ENCODE measurements at places on chromosomes 11 and 22. TPM values are rescaled to one million over a fixed set of nuclear protein-coding genes. Genes with fewer than 3 reads are reported as not detected.

- no peak for DNase-seq
Measured at GRCh38 chr11:16015741-16016467, 340.4 kb downstream of the SOX6 start.

DNA sequence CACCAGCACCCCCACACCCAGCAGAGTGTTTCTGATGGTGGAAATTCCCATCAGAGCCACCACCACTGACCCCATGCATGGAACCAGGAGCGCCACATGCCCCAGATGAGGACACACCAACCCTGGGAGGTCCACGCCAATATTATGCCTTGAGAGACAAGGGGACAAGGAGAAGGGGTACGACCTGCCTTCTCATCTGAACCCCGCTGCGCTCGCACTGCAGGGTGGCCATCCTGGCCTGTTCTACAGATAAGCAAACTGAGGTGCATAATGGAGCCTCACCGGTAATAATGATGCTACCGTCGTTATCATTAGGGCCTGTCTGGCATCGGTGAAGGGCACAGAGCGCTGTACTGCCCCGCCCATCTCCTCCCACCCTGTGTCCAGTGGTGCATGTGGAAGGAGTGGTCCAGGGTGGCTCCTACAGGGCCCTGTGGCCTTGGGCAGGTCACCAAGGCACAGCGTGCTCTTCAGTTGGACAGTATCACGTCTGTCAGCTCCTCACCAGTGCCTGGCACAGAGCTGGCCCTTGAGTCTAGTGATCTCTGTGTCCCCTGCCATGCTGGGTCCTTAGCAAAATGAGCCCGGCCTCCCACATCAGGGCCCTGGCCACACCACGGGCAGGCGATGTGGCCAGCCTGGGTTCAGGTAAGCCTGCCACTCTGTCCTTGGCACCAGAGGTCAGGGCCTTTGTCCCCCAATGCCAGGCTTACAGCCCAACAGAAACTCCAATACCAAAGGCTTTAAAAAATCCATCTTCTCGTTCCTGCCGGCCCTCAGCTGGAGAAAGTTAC is 92.2 kb downstream of the PHF21B start:
- no peak for DNase-seq

- no peak for DNase-seq
Measured at GRCh38 chr11:34502949-34503348, 10.6 kb downstream of the ELF5 start.

GRCh38 chr22:48167238-48167637 is 1404.8 kb downstream of the TBC1D22A start:
- DNase-seq: no peak

- DNase-seq: peak; percentile 35
Measured at GRCh38 chr22:22397292-22397870, 111.2 kb downstream of the ZNF280B start.

DNA sequence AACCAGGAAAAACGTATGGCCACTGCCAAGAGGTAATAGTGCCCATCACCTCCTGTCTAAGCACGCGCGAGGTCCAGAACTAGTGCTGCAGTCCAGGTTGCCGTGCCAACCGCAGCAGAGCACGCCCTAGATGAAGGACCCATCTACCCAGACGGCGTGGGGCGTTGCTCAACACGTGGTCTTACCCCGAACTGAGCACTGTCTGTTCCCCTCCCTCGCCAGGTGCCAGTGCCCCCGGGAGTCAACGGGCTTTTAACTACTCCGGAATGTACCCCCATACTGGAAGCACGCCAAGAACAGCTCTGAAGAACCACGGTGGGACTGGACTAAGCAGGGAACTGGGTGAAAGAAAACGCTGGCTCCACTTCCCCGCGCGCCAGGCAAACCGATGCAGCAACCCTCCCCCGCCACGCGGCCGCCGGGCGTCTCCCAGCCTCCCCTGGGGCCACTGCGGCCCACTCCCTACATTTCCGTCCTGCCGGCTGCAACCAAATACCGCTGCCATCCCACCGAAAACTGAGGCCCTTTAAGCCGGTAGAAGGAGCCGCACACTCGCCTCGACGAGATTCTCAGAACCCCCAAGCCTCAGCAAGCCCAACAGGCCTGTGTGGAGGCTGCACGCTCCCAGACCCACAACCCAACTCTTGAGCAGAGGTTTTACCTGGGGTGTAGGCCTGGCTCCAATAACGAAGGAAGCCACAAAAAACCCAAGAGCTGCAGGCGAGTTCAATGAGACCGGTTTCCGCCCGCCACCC is at the start of gene HSPA8:
HSPA8 (minus strand) TSS at position 734 of the 755 bp plus-strand sequence. CDS start 812 bp downstream, outside the sequence.
- DNase-seq: peak; percentile 48

GRCh38 chr11:27178859-27179258 is 138.2 kb downstream of the BBOX1 start:
- no peak for DNase-seq

DNA sequence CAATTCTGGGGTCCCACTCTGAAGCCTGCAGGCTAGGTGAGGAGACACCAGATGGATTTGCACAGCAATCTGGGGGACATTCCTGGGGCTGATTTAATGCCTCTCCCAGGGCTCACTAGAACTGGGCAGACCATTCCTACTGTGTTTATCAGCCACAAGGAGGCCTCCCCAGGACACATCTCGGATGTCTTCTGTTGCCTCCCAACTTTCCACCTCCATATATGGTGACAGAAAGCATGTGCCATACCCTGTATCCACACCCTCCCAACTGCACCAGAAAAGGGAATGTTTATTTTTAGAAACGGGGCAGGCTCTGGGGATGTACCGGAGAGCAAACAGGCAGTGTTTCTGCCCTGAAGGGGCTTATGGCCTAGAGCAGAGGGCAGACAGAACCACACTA is 181.8 kb downstream of the CSNK2A3 start:
- DNase-seq: no peak

DNA sequence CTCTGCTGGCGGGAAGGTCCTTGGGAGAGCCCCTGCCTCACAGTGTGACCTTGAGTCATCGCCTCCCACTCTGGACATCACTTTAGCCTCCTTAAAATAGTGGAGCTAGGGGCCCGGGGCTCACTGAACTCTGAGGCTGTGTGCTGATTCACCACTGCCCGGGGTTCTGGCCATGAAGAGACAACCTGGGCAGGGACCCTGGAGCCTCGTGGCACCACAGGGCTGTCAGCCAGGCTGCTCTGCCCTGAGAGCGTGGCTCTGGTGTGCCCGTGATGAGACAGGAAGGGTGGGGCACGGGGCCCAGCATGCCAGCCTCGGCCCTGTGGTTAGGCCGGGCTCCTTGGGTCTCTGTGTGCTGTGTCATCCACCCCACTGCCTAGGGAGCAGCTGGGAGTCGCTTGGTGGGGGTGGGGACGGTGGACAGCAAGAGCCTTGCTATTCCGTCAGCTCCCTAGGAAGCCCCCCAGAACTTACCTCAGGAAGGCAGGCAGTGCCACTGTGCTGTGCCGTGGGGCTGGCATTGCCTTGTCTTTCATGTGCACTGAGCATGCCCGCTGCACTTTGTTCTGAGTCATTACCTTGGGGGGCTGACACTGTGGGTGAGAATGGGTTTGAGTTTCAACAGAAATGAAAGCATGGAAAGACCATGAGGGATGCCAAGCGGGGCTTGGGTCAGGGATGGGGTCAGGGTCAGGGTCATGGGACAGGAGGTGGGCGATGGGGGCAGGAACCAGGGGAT is 31.7 kb downstream of the TPCN2 start:
- peak; percentile 26 for DNase-seq

DNA sequence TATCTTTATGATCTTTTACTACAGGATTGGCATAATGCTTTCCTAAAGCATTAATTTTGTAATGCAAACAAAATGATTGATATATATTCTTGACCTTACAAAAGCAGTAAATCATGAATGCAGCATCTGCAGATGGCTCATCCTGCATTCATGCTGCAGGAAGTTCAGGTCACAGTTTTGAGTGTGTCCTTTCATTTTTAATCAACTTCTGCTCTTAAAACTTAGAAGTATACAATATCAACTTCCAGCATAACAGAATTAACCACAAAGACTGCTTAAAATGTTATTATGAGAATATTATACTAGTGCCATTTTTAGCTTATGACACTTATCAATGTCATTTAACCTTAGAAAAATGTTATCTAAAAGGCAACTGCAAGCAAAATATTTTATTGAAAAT is 54.0 kb downstream of the SLC36A4 start:
- no peak for DNase-seq

- no peak for DNase-seq
Measured at GRCh38 chr22:21902296-21903087, 35.0 kb upstream of the MAPK1 start.

- peak; percentile 87 for DNase-seq
Measured at GRCh38 chr11:1515082-1516060, 28.8 kb upstream of the MOB2 start.

DNA sequence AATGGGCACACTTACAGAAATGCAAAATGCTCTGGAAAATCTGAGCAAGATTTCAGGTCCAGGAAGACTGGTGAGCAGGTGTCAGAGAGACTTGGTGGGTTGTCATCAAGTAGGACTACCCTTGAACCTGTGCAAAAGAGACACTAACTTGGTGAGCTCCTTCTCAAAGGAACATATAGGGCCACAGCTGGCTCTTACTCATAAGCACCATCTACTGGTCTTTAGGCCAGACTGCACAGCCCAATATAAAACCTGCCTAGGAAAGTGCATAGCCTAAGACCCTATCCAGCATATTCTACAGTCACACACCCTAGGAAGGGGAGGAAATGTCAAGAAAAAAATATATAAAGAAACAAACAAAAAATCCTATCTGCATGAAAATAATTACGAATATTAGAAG is 18.2 kb upstream of the OR10W1 start:
- DNase-seq: peak; percentile 38

DNA sequence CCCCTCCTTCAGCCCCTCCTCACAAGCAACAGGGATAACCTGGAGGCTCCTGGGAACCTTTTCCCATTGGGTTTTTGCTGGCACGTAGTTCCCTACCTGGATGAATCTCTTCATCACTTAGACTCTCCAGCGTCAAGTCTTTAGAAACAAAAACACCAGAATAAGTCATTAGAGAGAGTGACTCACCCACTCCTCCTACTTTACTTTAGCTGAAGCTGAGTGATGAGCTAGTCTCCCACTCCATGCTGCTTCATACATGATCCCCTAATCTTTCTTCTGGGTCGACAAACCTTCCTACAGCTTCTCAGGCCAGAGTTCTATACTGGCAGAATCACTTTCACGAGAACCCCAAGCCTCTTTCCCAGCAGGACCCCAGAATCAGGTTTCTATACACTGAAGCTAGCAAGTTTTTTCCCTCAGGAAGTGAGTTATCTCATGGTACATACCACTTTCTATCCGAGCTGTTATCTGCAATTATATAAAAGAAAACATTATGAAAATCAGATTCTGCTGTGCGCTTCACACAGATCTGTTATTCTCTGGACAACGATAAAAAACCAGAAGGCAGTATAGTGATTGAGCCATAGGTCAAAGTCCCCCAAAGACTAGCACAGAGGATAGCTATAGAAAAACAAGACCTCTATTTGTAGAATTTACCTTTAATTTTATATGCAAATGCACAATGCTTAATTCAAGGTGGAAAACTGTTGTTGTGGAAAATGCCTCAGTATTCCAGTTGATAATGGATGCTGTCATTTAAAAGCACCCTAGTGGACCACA is 18.7 kb downstream of the DRICH1 start:
- no peak for DNase-seq

- DNase-seq: no peak
Measured at GRCh38 chr22:41302811-41303210, 1.5 kb downstream of the ZC3H7B start.

- DNase-seq: no peak
Measured at GRCh38 chr11:12547953-12548650, 126.1 kb upstream of the TEAD1 start.

DNA sequence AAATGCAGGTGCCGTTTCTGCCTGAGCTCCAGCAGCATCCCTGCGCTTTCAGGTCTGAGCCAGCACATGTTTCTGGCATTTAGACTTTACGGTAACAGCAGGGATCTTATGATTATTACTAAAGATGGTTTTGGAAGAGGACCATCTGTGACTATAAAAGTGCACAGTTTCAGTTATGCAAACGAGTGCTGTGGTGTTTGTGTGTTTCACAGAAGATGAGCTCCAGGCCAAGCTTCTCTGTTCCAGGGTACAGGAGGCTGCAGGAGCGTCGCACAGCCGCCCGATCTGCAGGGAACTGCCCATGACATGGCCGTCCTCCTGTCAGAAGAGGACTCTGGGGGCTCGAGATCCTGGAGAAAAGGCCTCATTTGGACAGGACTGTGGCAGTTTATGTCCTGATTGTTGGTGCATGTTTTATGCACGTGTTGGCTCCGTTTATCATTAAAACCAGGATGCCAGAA is 297.3 kb downstream of the TBC1D22A start:
- no peak for DNase-seq

DNA sequence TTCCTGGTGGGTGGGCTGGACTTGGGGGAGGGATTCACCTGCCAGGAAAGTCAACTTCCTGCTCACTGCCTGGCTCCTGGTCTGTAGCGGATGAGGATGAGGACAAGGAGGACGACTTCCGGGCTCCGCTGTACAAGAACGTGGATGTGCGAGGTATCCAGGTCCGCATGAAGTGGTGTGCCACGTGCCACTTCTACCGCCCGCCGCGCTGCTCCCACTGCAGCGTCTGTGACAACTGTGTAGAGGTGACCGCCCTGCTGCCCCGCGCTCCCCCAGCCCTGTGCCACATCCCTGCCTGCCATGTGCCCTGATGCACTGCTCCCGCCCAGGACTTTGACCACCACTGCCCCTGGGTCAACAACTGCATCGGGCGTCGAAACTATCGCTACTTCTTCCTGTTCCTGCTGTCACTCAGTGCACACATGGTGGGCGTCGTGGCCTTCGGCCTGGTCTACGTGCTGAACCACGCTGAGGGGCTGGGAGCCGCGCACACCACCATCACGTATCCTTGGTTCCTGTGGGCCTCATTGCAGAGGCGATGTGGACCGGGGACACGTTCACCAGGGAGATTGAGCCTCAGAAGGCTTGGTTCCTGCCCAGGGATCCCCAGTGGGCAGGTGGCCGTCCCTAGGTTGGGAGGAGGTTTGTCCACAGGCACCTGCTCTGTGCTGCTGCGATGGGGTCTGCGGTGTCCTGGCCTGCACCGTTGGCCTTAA is 7.9 kb downstream of the ZDHHC8 start:
- DNase-seq: no peak

DNA sequence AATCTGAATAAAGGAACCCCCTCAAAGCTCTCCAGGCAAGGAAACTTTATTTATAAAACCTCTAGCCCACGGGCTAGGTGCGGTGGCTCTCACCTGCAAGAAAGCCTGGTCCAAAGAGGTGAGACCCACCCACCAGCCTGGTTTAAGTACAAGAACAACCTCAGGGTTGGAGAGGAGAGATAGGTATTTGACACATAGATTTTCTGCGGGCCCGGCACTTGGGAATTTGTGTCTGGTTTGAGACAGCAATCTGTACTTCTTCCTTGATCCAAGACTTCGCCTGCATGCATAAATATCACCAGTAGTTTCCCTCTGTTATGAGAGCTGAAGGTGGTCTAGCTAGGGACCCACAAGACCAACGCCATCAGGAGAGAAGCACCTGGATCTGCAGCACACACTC is 73.2 kb upstream of the CAPRIN1 start:
- DNase-seq: no peak

- no peak for DNase-seq
Measured at GRCh38 chr11:44605068-44605708, 39.7 kb downstream of the CD82 start.

Gene CLMP
- total RNA-seq: not detected

Gene CRYBB3
- total RNA-seq: 1.8 TPM

Gene ANKK1
- 0.90 TPM for total RNA-seq

Gene KCNE3
- total RNA-seq: 3.8 TPM

Gene OPCML
- total RNA-seq: not detected

Gene NCAM1
- total RNA-seq: 4.6 TPM

Gene C1QTNF4
- total RNA-seq: not detected
